ENCODE measurements at places on chromosomes 7 and 10.
A peak's percentile ranks its signal among the peaks of the same experiment; 100 is the strongest.

DNA sequence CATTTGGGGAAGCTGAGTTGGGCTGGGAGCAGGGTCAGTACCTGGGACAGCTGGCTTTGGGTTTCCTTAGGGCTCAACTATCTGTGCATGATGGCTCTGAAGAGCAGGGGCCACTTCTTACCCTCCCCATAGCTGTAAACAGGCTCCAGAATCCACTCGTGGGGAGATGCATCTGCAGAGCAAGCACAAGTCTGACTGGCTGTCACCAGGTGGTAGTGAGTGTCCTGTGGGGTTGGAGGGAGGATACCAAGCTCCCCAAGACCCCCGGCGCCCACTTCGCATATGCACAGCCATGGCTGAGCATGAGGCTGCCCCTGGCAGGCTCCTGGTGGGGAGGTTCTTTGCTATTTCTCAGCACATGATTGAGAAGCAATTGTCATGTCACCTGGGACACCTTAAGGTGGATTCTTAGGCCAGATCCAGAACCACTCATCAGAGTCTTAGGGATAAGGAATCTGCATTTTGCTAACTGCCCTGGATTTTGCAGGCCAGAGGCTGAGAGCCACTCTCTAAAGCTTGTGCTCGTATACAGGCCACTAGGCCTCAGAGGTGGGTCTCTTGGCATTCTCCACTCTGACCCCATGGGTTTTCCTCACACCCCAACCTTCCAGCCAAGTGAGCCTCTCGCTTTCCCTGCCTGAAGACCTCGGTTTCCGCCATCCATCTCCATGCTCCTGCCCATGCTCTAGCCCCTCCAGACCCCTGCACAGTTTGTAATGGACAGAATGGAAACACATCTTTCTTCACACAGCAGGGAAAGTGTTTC, 53.7 kb downstream of the ADCY1 start:
- no peak for DNase-seq

- DNase-seq = no peak
Observed at GRCh38 chr7:106001886-106002285, 38.8 kb downstream of the CDHR3 start.

- no peak for DNase-seq
Observed at GRCh38 chr7:29574659-29575058, 11.0 kb downstream of the PRR15 start.

DNA sequence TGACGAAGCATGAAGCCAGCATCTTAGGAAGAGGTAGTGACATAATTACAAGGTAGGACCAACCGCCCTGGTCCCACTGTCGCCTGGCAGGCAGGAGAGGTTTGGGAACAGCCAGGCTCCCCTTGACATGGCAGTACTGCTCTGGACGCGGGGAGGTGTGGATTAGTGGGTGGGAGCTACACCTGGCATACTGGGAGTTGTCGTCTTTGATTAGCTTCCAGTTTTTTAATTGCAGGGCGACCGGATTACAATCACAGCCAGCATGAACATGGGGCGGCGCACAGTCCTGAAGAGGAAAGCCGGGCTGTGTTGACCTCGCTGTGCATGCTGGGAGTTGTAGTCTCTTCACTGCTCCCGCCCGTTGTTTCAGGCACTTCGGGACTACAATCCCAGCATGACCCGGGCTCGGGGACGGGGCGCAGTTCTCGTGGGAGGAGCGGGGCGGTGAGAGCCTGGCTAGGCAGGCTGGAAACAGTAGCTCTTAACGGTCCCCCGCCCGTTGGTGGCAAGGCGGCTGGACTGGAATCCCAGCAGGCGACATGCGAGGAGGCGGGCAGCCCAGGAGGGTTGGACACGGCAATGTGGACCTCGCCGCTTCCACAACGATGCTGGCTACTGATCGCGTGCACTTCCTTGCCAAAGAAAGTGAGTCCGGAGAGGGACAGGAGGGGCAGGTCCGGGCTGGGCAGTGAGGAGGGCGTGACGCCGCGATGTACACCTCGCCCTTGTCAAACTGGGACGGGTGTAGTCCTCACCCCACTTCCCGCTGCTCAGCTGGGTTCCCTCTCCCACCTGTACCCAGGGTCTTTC, 98.0 kb upstream of the ZNF722 start:
- peak; percentile 92 for DNase-seq

GRCh38 chr10:101310529-101311184, 43.3 kb upstream of the BTRC start:
- DNase-seq = no peak

GRCh38 chr10:104834580-104834979, 193.5 kb downstream of the SORCS3 start:
- no peak for DNase-seq

- no peak for DNase-seq
Observed at GRCh38 chr10:17122726-17123661, 6.6 kb downstream of the CUBN start.

DNA sequence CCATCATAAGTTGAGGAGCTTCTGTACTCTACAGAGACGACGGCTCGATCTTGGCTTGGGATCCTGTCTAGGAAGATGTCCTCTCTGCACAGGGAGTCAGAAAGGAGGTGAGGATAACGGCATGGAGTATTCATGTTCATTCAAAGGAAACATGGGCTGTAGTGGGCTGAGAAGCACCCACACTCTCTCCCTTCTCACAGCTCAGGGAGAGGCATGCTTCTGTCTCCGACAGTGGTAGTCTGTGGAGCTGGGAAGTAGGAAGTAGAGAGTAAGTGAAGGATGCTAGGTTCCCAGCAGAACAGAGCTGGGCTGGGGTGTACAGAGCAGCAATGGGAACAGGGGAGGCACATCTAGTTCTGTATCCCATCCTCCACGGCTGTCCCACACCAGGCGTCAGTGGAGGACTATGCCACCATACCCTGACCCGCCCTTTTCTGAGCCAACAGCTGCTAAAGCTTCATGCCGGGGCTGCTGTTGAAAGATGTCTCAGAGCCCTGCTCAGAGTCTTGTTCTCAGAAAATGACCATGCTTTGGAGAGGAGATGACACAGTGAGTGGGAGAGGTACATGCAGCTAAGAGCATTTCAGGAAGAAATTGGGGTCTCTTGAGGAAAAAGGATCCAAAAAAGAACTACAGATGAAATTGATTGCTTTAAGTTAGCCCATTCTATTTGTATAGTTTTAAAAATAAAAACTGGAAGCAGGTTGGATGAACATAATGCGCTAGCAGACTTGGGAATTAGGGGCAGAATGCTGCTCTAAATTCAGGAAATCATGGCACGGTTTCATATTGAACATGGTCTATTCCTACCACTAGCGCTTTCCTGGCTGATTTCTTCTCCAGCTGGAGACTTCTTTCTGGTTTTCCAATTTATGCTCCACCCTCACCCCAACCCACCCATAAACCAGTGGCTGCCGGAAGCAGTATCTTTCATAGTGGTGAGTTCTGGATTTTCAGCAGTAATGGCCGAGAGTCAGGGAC, 138.6 kb downstream of the CHN2 start:
- DNase-seq = no peak

DNA sequence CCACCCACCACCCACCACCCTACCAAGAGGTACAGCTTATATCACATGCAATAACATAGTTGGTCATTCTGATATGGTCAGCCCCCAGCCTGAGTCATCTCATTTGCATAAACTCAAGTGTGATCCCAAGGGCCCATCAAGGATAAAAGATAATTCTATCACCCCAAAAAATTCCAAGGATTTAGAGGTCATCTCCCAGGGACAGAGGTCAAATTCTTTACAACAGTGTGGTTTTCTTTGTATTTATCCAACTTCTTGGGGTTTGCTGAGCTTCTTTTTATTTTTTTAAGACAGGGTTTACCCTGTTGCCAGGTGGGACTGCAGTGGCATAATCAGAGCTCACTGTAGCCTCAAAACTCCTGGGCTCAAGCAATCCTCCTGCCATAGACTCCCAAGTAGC, 9.4 kb upstream of the GTPBP10 start:
- DNase-seq = no peak

- no peak for DNase-seq
Observed at GRCh38 chr10:13528123-13528874, 515 bp downstream of the BEND7 start.

GRCh38 chr10:22550732-22551131, 163.6 kb downstream of the PIP4K2A start:
- peak; percentile 72 for DNase-seq

- no peak for DNase-seq
Observed at GRCh38 chr10:120684226-120684625, 166.9 kb upstream of the WDR11 start.

DNA sequence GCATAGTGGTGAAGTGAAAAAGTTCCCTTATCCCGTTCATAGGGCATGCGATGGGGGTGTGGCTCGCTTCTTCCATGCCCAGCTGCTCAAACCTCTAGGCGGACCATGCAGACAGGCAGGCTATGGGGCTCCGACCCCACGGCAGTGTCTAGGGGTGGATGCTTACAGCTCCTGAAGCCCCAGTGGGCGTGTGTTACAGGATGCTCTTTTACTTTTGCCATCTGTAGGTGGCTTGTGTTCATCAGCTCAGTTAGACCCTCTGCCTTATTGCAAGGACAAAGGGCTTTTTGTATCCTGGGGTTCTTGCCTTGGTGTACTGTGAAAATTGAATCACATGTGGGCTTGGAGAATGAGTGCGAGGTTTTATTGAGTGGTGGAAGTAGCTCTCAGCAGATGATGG, at the start of gene MYL10:
Gene MYL10, minus strand, starts transcription at position 126 of the 400 bp plus-strand sequence. CDS start 178 bp downstream, outside the sequence.
- no peak for DNase-seq

All from stimulated activated CD4-positive, alpha-beta T cell treated with anti-CD3 and anti-CD28 coated beads, Interleukin-4, amount 100 ng/mL, for 24 hours (primary cell).